Activated CD4-positive, CD25-positive, alpha-beta regulatory T cell treated with anti-CD3 and anti-CD28 coated beads, Interleukin-2, amount 50 U/mL, for 16 hours (primary cell): ENCODE measurements at places on chromosomes 4 and X.

DNA sequence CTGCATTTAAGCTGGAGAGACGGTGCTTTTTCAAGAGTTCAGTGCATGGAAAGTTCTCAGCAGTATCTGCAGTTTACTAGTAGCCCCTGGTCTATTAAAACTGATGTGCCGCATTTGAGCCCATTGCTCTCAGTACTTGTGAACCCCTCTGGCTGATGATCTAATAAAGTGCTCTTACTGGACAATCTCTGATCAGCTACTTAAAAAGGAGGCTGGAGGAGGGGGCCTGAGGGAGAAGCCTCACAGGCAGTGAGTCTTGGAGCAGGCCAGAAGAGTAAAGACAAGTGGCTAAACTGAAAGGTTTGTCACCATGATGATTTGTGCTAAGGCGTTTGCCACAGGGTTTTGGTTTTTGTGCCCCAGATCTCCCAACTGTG is 138.5 kb downstream of the ARX start:
- DNase-seq, result no peak

DNA sequence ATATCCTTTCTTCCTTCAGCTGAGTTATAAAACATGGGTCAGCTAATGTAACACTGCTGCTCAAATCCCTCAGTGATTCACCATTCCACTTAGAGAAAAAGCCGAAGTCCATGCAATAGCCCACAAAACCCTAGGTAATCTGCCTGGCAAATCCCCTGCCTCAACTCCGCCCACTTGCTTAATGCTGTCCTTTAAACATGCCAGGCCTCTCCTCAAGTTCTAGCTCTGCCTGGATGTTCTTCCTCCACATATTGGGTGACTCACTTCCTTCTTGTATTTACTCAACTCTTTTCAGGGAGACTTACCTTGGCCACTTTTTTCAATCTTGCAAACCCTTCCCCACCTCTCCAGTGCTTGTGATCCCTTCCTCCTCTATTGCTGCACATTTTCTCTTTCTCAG is 89.8 kb downstream of the EMCN start:
- no peak for DNase-seq

DNA sequence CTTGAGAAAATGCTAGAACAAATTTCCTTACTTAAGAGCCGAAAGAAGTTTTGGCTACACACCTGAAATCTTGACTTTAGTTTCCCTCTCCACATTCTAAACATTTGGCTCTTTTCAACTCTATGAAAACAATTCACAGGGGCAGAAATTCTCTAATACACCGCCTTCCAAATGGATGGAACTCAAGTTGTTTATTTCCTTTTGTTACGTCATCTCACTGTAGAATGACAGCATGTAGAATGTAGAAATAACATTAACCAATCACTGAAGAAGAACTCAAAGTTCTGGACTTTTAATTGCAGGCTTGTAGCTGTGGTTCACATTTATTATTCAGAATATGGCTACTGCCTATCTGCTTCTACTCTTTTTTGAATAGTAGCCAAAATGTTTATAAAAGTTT is 1.9 kb downstream of the DMP1 start:
- DNase-seq, result no peak

DNA sequence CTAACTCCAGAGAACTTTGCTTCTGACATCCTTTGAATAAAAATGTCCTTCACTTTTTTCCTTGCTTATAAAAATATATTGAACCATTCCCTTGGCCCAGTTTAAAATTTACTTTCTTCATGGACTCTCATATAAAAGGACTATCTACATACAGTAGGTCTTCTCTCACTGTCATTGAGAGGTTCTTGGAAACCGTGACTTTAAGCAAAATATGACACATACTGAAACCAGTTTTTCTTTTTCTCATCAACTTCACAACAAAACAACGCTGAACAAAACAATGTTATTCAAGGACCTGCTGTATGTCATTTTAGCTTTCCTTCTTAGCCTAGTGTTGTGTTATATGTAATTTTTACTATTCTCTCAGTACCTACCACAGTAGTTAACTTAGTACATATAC is 496.8 kb downstream of the CENPC start:
- DNase-seq, result no peak

GRCh38 chr4:73066445-73066844 is 3.1 kb downstream of the COX18 start:
- no peak for DNase-seq

- no peak for DNase-seq
Observed at GRCh38 chr4:83929550-83929949, 393.6 kb downstream of the GPAT3 start.

DNA sequence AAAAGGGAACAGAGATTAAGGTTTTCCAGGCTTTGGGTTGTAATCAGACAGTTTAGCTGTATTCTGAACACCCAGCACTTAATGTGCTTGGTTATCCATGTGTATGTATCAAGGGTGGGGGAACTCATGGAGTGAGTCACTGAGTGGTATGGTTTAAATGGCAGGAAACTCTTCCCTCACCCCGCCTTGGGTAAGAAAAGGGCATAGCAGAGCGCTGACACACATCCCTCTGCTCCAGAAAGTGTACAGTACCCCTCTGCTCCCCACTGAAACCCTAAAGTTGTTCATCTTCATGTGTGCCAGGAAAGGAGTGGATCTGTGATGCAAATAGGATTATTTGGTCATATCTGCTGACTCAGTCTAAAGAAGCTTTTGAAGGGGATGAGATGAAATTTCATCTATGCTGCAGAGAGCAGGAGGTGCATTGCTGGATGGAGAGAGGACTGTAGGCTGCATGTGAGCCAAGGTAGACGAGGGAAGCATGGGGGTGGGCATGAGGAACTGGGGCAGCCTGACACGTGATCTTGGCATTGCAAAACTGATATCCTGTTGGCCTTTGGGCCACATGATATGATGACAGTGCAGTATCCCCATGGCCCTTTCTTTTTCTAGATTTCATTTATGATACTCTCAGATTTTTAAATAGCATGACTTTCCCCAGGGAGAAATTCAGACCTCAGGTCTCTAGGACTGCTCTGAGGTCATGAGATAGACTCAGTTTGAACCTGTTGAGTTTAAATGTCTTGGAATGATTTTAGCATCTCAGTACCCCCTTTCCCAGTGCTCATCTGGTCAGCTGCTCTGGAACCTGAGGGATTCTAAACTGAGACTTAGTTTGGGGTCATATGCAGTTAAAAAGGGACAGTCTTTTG is 84.8 kb downstream of the TMEM164 start:
- no peak for DNase-seq

DNA sequence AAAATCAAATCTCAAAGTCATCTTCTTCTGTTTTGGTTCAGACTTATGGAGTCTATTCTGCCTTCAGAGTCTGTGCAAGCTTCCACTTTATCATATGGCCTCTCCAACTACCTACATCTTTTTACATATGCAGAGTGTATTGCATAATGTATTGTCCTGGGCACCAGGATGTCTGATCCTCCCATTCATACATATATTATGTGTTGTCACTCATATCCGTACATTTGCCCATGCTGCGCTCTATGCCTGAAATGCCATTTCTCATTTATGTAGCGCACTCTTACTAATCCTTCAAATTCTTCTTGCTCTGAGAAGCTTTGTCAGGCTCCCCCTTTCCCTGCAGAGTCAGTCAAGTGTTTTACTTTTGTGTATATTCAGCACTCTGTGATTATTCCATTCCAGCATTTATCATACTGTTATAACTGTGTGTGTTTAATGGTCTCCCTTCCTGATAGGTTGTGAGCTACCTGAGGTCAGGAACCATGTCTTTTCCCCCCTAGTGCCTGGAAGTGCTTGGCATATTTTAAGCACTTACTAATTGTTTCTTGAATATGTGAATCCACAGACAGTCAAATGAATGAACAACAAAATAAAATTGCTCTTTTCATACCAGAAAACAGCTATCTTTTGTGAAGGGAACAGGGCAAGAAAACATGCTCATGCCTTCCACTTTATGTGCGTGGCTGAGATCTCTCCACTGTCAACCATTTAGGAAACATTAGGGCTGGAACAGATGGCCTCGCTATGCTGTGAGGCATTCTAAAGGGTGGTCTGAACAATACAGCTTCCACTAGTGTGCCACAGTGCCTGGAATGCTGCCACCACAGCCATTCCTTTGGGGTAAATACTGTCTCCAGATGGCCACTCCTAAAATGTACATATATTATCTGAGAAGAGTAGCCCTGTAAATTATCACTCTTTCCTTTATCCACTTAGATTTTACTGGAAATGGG is 81.8 kb downstream of the GLUD2 start:
- no peak for DNase-seq

GRCh38 chr4:26206339-26206738 is 114.5 kb upstream of the RBPJ start:
- no peak for DNase-seq

- no peak for DNase-seq
Observed at GRCh38 chr4:23224684-23225420, 532.1 kb downstream of the GBA3 start.

- DNase-seq, result no peak
Observed at GRCh38 chr4:3073158-3074077, 920 bp downstream of the HTT-AS start.

DNA sequence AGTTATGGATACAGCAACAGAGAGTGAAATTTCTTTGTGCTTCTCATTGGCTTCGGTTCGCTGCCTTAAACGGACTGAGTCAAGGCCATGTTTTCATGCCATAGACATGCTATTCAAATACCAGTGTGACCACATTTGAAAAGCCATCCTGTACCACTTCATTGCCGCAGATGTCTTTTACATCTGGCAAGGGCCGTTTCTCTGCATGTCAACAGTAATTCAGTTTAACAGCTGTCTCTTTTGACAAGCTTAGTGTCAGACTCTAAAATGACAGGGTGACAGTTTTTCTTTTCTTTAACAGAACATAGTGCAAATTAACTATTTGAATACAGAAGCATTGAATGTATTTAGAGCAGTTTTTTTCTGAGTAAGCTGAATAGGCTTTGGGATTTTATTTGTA is 362.2 kb upstream of the POU3F4 start:
- DNase-seq, result no peak

GRCh38 chrX:4675686-4676300 is 962.3 kb upstream of the PRKX start:
- no peak for DNase-seq

DNA sequence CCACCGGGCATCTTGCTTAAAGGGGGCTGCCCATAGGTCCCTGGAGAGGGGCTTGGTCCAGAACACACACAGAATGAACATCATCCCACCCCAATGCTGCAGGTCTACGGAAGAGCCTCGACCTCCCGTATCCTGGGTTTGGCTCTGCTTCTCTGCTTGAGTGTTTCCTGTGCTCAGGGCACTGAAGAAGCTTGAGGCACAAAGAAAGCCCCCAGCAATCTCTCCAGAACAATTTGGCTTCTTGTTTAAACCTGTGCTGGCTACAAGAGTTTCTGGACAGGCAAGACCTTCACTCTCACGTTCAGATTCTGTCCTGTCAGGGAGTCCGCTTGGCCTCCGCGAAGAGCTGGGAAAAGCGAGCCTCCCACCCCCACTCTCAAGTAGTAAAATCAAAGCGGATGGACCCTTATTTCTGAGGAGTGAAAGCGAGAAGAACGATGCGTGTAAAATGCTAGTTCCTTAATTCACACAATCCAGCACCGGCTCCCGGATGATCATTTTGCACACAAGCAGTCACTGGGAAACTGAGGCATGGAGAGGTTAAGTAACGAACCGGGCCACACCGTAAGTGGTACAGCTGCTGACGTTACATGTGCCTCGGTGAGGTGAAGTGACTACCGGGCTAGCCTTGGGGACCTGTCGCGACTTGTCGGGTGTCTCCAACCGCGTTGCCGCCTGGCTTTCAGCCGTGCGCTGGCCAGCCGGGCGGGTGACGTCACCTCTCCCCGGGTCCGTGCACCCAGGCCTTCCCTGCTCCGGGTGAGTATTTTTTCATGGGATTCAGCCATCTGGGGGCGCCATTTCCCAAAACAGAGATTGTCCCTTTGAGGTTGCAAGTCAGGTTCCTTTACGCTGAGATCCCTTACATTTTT is 3.1 kb upstream of the SFRP2 start:
- DNase-seq, result no peak

GRCh38 chr4:100953616-100954015 is 393.7 kb downstream of the PPP3CA start:
- no peak for DNase-seq

GRCh38 chr4:78320349-78320935 is 231.1 kb upstream of the ANXA3 start:
- no peak for DNase-seq

DNA sequence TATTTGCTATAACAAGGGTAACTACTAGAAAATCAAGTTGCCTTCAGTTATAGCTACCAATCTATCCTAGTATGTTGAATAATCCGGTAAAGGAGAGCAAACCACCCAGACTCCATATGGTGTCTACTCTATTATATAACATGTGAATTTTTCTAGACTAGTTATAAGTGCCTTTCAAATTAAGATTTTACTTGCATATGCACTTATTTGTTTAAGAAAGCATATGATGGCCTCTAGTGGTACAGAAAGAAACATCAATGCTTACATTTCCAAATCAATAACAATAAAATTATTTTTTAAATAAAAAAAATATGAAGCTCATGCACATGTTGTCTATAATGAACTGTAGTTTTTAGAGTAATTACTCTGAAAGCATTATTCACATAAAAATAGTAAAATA is 1516.4 kb upstream of the PABPC4L start:
- DNase-seq, result no peak

DNA sequence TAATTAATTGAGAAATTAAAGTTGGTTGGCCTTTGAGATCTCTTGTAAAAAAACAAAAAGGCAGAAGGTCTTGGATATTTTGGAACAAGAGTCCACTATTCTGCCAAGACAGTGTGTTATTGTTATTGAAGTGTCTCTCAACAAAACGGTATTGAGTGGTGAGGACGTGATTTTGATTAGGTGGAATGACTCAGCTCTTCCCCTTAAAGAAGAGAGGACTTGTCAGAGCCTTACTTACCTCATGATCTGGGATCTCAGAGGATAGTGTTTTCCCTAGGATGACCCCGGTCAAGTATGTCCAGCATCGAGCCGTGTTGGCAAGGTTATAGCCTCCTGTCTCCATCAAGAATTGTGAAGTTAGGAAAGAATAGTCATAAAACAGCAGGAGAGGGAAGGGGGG is 110.9 kb downstream of the HDAC8 start:
- DNase-seq, result no peak

- no peak for DNase-seq
Observed at GRCh38 chrX:132887569-132887968, 70.9 kb downstream of the HS6ST2 start.

DNA sequence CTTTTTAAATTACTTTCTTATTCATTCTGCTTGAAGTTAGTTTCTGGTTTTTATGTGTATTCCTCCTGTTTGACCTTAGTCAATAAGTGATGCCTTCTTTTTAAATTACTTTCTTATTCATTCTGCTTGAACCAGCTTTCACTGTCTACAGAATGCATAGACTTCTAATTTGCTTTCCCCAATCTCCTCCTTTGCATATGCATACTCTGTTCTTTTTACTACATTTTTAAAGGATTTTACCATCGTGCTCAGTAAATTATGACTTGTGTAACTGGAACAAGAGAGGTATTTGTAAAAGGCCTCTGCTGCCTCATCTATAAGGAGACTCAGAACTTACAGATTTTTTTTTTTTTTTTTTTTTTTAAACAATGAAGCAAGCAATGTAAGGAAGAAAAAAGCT is 228.7 kb downstream of the PPP3CA start:
- DNase-seq, result no peak

DNA sequence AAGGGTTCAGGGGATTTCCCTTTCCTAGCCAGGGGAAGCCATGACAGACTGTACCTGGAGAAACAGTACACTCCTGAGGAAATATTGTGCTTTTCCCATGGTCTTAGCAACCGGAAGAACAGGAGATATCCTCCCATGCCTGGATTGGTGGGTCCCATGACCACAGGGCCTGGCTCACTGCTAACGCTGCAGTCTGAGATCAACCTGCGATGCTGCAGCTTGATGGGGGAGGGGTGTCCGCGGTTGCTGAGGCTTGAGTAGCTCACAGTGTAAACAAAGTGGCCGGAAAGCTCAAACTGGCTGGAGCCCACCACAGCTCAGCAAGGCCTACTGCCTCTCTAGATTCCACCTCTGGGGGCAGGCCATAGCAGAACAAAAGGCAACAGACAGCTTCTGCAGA is 819.5 kb downstream of the TECRL start:
- DNase-seq, result no peak
